NCI-H1048 (cell line): ENCODE measurements at places on chromosomes 16 and 17.

GRCh38 chr17:7916385-7916682, 245 bp upstream of the RNF227 start:
- DNase-seq = no peak

DNA sequence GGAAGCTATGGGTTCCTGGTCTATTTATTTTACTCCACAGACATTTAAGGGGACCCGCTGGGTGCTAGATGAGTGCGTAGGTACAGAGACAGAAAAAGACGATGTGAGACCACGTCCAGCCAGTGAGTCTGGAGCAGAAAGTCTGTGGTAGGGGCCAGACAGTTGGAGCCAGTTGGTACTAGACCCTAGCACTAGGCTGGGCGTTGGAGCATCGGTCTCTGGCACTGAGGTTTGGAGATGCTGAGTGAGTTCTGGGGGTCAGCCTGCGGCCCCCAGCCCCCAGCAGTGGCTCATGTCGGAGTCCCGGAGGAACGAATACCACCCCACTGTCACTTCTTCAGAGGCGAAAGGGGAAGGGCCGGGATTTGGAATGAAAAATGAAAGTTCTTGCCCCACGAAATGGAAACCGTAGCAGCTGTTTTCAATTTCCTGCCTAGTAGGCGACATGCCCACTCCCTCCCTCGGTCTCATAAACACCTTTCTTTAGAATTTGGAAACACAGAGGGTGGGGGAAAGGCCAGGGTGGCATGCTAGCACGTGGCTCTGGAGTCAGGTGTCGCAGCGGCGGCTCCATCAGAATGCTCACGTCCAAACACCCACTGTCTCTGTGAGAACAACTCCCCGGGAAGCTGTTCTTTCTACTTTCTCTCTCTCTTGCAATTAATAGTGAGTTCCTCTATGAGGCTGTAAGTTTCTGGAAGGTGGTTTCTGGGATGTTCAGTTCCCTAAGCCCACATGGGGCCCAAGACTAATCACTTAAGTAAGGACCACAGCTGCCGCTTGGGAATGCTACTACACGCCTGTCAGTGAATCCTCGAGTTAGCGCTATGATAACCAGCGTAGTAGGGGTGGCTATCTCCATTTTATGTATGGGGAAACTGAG, 96.8 kb downstream of the IRF8 start:
- DNase-seq = no peak

GRCh38 chr17:28170771-28171170, 128.3 kb downstream of the NLK start:
- no peak for DNase-seq

GRCh38 chr16:72787130-72787513, 260.8 kb downstream of the ZFHX3 start:
- no peak for DNase-seq

DNA sequence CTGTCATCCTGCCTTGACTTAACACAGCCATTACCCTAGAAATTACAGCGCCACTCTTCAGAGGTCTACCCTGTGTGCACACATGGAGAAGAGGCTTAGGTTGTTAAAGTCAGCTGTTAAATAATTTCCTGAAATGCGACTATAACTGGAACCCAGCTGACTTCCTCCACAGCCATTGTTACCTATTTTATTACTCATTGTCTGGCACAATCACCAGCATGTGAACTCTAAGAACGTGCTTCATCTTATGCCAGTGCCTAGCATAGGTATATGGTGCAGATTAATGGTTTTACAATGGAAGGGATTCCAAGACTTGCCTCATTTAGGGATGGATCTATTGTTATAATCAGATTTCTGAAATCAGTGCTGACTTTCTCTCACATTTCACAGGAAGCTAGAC, 11.9 kb downstream of the RDM1 start:
- DNase-seq = no peak

GRCh38 chr16:19236561-19237209, 48.8 kb upstream of the CLEC19A start:
- DNase-seq = no peak

- no peak for DNase-seq
Measured at GRCh38 chr17:75289832-75290337, 652 bp upstream of the SLC25A19 start.

DNA sequence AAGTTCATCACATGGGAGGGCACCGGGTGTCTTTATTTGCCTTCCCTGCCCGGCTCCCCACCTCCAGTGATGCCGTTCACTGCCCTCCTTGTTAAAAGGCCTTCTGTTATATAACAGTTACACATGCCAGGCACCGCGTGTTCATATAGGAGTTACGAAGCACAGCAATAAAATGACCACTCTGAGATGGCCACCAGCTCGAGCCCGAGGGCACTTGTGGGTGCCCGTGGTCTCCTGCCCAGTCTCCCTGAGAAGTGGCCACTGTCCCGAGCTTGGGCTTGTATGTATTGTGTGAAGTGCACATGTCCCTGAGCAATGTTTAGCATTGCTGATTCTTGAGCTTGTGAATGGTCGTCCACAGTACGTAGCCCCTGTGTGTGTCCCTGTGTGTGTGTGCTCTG, 355.6 kb downstream of the SEC14L1 start:
- no peak for DNase-seq

DNA sequence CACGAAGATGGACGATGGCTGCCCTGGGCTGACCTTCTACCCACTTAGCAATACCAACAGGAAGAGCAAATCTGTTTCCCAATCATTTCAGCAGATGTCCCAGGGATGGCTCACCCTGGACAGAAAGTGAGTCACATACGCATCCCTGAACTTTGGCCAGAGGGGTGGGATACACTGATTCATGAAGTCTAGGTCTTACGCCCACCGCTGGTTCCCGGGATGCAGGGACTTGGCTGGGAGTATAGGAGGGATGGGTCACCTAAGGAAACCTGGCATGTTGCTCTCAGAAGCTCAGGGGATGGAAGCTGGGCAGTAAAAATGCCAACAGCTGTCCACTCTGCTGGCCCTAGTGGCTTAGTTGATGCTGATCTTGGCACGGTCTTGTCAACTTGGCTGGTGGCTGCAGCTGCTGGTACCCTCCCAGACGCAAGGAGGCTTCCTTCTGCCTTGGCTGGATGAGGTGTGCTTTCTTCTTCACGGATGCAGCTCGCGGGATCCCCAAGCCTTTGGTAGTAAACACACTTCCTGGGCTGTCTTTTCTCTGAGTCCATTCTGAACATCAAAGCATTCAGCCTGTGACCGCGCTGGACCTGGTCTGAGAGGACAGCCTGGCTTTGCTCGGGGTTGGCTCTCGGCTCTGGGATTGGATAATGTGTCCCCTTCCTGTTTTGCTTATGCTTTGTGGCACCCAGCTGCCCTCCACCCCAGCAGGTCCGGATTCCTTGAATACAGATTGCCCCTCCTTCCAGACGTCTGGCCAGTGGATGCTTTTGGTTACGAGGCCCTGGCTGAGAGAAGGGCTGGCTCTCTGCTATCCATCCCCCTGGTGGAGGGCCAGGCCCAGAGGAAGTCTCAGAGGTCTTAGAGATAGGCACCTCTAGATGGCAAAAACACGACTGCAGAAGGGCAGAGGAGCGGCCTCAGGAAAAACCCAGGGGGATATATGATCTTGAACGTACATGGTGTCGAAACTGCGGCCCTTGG, 71.5 kb downstream of the RAP1GAP2 start:
- no peak for DNase-seq

DNA sequence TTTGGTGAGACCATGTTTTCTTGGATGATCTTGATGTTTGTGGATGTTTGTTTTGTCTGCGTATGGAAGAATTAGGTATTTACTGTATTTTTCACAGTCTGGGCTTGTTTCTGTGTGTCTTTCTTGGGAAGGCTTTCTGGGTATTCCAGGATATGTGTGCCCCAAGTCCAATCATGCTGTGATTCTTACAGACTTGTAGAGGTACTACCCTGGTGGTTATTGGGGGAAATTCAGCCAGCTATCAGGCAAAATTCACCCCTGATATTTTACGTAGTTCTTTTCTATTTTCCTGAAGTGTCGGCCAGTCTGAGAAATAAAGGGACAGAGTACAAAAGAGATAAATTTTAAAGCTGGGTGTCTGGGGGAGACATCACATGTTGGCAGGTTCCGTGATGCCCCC, 33.4 kb upstream of the ARL4D start:
- no peak for DNase-seq

- no peak for DNase-seq
Measured at GRCh38 chr16:12613131-12613991, 190.3 kb downstream of the CPPED1 start.

- DNase-seq = no peak
Measured at GRCh38 chr16:72902206-72902605, 145.7 kb downstream of the ZFHX3 start.

GRCh38 chr16:10558746-10559641, 21.4 kb downstream of the EMP2 start:
- no peak for DNase-seq
